Left renal pelvis (tissue), 4 donors: ENCODE measurements at places on chromosomes 11 and 22.
A peak's percentile ranks its signal among the peaks of the same experiment; 100 is the strongest.

DNA sequence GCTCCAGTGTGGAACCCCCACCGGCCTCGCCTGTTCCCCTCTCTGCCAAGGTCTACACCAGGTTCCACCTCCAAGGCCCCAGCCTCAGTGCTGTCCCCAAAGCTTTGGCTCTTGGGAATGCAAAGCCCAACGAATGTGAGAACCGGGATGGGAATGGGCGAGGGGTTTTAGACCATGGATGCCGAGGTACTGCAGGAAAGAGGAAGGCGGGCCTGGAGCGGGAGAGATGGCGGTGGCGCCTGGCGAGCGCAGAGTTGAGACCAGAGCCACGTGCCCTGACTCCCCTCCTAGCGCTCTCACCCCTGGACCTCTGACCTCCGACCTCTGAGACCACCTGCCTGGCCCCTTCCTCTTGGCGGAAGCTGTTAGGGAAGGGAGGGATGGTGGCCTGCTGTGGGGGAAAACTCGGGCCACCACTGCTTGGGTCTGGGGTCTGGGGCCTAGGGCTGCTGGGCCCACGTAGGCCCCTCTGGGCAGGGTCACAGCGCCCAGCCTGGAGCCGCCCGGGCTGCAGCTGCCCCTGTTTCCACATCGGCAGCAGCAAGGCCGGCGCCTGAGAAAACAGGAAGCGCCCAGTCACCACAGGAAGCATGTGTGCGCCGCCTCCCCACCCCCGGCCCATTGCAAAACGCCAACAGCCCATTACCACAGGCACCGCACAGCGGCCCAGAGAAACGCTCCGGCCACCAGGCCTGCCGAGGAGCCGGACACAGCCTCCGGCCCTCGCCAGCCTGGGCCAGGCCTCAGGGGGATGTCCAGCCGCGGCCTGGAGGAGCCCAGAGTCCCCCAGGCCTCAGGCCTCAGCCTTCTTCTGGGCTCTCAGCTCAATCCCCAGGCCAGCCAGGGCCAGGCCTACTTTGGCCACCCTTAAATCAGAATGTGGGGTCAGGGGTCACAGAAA lies 13.8 kb upstream of the SLC39A13 start:
- no peak for DNase-seq

DNA sequence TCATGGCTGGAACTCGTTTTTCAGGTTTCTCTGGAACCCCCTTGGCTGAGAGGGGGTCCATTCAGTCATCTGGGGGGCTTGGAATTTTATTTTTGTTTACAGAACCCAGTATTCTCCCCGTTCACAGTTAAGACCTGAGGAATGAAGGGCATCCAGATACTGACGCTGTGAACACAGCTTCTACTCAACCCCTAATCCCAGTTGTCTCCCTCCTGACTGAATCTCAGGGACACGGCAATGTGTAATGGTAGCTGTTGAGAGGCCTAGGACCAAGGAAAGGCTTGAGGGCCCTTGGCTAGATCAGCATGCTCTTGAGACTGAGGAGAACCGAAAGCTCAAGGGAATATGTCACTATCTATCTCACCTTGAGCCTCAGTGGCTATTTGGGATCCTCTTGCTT lies 113.6 kb downstream of the SWAP70 start:
- no peak for DNase-seq

DNA sequence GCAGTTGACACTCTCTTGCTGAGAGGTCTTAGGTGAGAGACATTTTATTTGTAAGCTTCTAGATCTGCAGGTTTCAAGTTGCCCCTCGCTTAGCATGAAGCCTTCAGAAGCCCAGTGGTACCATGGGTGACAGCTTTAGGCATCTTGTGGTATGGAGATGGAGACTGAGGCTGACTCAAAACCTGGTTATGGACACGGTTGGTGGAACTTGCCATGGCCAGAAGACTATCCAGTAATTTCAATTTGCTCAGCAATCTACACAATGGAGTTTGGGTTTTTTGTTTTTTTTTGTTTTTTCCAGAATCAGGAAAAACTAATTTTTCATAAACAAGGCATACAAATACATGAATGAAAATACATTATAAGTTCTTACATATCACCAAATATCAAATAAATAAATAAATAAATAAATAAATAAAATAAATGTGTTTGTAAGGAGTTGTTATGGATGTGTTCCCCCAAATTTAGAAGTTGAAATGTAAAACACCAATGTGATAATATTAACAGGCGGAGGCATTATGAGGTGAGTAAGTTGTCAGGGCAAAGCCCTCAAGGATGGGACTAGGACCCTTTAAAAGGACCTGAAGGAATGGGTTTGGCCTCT lies 22.6 kb downstream of the ETS1 start:
- no peak for DNase-seq

DNA sequence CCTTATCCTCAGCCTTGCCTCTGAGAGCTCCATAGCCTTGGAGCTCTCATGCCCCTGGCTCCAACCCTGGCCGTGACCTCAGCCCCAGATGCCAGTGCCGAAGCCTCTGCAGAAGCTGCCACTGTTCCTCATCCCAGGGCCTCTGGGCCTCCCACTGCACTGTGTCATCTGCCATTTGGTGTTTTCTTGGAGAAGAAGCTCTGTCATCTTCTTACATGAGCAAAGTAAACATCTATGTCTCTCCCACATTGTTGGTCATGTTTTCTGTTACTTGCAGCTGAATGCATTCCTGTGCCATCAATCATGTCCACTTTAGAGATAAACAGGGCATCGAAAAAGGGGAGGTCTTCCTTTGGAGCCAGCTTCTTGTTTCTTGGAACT lies 45.0 kb upstream of the FTH1 start:
- no peak for DNase-seq

GRCh38 chr11:57700425-57700824 lies 11.6 kb downstream of the MED19 start:
- no peak for DNase-seq

DNA sequence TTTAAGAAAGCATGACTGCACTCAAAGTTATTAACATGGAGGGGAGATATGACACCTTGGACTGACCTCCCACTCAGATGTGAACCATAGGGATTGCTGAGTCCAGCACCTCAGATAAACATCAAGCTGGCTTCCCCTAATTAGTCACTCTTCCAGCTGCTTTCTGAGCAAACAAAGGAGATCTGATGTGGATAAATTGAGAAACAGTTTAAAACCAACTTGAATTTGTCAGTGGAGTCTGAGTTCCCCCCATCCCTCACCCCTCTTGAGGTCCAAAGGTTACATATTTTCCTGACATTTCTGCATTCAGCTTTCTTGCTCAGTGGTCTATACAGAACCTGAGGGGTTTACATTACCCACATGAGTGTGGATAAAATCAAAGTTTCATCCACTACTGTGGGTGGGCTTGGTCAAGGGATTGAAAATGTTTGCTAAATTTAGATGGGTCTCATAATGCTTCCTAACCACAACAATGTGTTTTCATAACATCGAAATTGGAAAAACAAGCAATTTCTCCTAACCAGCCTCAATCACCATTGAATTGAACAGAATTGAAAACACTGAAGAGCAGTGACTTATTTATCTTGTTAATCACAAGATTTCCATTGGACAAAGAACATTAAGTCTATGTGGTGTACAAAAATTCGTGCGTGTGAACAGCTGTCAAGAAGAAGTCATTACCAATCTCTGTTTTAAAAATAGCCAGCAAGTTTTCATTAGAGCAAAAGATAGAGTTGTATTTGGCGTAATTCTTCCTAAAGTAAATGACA lies 292.3 kb downstream of the METTL15 start:
- no peak for DNase-seq

DNA sequence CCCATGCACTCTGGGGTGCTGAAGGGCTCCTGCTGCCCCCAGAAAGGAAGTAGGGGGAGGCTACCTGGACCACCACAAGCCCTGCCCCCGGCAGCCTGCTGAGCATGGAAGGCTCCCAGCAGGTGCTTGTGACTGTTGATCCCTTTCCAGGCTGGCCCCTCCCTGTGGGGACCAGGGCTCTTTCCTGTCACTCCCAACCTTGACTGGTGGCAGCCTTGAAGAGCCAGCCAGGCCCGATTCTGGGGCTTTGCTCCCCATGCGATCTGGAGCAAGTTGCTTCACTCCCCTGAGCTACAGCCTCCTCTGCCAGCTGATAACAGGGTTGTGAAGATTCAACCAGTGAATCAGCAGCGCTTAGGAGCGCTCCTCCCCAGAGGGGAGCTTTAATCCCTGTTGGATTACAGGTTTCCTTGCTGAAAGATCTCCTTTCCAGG lies 4.6 kb upstream of the CST6 start:
- no peak for DNase-seq

DNA sequence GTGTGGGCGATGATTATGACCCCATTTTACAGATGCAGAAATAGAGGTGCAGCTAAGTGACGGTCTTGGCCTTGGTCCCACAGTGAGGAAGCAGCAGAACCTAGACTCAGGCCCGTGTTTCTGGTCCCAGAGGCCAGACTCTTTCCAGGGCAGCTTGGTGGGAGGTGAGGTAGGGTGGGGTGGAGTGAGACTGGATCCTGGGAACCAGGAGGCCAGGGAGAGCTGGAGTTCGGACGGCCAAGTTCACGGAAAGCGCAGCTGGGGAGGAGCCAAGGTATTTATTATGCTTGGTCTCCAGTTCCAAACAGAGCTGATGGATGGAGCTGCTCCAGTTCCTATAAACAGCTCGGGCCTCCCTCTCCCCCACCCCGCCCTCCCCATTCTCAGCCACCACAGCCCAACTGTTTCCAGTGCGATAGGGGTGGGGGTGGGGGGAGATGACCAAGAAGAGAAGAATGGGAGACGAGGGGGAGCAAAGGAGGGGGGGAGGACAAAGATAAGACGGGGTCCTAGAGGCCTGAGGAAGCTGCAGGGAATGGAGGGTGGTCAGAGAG lies 16.2 kb downstream of the LRRC32 start:
- DNase-seq: peak; percentile 66

DNA sequence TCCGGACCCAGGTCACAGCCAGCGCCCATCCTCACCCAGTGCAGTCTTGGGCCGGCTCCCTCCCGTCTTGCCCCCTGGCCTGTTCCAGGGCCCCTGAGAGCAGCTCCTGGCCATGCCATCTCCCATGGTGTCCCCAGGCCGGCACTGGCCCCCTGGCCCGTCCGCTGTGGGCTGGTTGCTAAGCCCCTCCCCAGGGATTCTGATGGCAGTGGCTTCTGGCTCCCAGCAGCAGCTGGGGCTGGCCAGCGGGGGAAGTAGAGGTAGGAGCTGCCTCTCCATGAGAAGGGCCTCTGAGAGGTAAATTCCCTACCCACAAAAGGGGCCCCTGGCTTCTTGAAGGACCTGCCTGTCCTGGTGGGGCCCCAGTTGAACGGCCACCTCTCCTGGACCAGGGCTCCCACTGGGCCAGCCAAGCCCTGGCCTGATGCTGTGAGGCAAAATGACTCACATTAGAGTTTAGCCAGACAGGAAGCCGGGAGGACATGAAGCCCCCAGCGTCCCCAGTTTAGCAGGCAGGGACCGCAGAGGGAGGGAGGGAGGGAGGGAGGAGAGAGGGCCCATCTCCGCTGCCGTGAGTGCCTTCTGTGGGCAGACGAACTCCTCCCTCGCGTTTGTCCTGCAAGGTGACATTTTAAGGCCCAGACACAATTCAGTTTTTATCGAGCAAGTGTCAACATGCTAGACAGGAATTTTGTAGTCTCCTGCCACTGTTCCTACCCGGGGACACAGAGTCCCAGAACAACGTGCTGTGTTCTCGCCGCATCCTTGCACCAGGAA lies 32.9 kb upstream of the GAL start:
- DNase-seq: no peak

GRCh38 chr11:131685906-131686305 lies 315.5 kb downstream of the NTM start:
- DNase-seq: no peak

DNA sequence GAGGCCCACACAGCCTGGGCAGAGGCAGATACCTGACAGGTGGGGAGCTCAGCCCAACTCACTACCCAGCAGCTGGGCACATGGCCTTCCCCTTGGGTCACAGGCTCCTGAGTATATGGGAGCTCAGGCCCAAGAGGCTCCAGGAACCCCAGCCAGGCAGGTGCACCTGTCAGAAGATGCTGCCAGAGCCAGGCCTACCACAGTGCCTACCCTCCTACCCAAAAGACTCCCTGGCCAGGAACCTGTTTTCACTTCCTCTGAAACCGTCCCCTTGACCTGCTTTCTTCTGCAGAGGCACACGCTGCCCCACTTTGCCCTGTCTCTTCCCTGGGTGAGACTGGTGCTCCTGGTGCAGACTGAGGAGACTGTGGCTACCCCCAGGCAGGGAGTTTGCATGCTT lies 2.9 kb downstream of the CHID1 start:
- DNase-seq: no peak

DNA sequence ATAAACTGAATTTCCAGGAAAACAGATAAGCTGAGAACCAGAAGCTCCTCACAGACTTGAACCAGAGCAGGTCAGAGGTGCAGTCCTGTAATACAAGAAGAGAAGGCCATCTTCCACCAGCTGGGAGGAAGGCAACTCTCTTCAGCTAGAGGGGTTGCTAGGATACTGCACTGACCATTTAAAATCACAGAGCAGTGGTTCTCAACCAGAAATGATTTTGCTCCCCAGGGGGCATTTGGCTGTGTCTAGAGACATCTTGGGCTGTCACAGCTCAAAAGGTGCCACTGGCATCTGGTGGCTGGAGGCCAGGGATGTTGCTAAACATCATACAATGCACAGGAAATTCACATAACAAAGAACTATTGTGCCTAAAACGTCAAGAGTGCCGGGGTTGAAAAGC lies 17.2 kb downstream of the OPCML start:
- no peak for DNase-seq

- no peak for DNase-seq
Measured at GRCh38 chr11:34860518-34860917, 55.7 kb downstream of the APIP start.

GRCh38 chr22:45397806-45398205 lies 15.6 kb downstream of the SMC1B start:
- no peak for DNase-seq

- no peak for DNase-seq
Measured at GRCh38 chr11:8775332-8775731, 92.7 kb downstream of the RPL27A start.

DNA sequence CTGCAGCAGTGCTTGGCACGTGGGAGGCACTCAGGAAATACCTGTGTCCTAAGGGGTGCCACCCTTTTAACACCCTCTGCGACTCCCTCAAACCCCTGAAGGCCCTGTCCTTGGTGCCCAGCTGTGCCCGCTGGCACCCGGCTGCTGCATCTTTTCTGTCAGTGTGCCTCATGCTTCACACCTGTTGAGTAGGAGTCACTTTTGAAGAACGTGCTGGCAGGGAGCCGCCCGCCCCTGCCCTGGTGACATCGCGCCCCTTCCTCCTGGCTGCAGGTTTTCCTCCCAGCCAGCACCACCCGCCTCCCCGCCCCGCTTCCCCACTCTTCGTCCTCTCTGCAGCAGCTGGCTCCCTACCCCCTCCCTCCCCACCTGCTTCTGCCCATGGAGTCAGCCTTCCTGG lies 17.8 kb downstream of the FRMD8 start:
- DNase-seq: no peak

- no peak for DNase-seq
Measured at GRCh38 chr11:119904531-119905035, 175.6 kb upstream of the NECTIN1 start.

GRCh38 chr11:126134461-126135155 lies 71.9 kb upstream of the CDON start:
- no peak for DNase-seq

- DNase-seq: no peak
Measured at GRCh38 chr11:35083431-35084238, 55.3 kb upstream of the CD44 start.
